ENCODE measurements at places on chromosomes 4 and X.

- no peak overlapping the region for H3K4me3 ChIP-seq
- H3K27me3 ChIP-seq = no peaks in the 10 kb centered on the region
- H3K4me1 ChIP-seq = no peaks in the 10 kb centered on the region
- no peaks in the 10 kb centered on the region for H3K36me3 ChIP-seq
Measured at GRCh38 chrX:111652719-111653118, 28.3 kb upstream of the ALG13 start.

DNA sequence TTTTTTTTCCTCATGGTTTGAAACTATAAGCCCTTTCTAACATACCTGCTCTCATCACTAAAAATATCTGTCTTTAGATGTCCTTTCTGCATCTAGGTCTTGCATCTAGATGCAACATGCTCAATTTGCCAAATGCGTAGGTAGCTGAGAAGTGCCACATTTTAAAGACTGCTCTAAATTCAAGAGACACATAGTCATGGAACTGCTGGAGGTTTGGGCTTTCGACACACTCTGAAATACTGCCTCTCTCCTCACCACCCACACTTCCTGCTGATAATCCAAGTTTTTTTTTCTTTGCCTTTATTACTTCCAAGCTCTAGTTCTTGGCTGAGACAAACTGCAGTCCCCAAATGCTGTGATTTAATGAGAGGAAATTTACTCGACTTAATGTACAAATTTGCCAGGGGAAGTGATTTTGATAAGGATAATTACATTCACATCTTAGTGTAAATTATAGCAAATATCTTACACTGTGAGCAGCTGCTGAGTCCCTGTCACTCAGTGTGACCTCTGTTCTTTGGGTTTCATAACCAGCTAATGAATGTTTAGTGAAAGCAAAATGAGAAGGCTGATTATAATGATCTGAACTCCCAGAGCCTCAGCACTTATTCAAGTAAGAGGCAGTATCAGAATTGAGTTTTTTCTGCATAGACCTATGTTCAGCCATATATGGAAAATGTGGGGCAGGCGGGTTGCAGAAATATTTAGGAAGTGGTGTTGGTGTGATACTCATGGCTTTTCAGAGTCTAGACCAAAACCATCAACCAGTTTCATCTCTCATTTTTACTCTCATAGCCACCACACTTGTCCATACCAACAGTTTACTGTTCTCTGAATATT, 31.3 kb downstream of the DRD5 start:
- H3K4me1 ChIP-seq = no peaks in the 10 kb centered on the region
- no peaks in the 10 kb centered on the region for H3K36me3 ChIP-seq
- no peak for DNase-seq
- no peak overlapping the region for H3K4me3 ChIP-seq

GRCh38 chrX:16060252-16060651, 63.1 kb upstream of the GRPR start:
- no peaks in the 10 kb centered on the region for H3K36me3 ChIP-seq
- no peaks in the 10 kb centered on the region for H3K4me1 ChIP-seq
- H3K4me3 ChIP-seq = no peak overlapping the region
- no peaks in the 10 kb centered on the region for H3K27me3 ChIP-seq
- no peak for DNase-seq

DNA sequence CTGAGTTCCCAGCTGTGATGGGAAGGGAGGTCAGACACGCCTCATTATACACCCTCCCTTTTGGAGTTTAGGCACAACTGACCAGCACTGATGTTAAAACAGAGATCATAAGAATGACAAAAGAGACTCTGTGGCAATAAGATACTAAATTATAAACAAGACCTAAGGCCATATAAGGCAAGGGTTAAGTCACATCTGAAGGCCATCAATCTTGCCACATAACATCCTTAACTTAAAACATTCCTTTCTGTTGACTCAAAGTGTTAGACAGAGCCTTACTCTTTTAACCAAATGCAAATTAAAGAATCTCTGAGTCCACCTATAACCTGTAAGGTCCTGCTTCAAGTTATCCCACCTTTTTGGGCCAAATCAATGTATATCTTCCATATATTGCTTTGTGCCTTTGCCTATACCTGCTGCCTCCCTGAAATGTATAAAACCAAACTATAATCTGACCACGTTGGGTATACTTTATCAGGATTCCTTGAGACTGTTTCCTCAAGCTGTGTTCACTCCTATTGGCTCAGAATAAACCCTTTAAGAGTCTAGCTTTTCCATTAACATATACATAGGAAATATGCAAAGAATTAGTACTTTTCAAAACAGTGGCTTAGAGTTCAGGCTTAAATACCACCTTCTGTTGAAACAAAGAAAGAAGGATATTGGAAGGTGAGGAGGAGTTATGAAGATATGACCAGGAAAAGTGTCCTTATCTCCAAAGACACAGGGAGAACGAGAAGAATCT, 214.4 kb upstream of the PPP1R2C start:
- H3K27ac ChIP-seq = no peak overlapping the region
- no peak overlapping the region for H3K4me3 ChIP-seq
- H3K4me1 ChIP-seq = no peaks in the 10 kb centered on the region
- no peaks in the 10 kb centered on the region for H3K36me3 ChIP-seq
- no peak for DNase-seq

- H3K4me1 ChIP-seq = no peaks in the 10 kb centered on the region
- no peak for DNase-seq
- no peak overlapping the region for H3K4me3 ChIP-seq
- no peak overlapping the region for H3K27ac ChIP-seq
Measured at GRCh38 chr4:169428376-169428775, 157.6 kb upstream of the SH3RF1 start.

GRCh38 chrX:147779173-147779572, 132.5 kb upstream of the FMR1 start:
- no peaks in the 10 kb centered on the region for H3K27me3 ChIP-seq
- DNase-seq = no peak
- no peak overlapping the region for H3K4me3 ChIP-seq

- no peaks in the 10 kb centered on the region for H3K27me3 ChIP-seq
- no peak overlapping the region for H3K4me3 ChIP-seq
- DNase-seq = no peak
- no peaks in the 10 kb centered on the region for H3K36me3 ChIP-seq
Measured at GRCh38 chrX:151711787-151712186, 4.0 kb upstream of the FATE1 start.

DNA sequence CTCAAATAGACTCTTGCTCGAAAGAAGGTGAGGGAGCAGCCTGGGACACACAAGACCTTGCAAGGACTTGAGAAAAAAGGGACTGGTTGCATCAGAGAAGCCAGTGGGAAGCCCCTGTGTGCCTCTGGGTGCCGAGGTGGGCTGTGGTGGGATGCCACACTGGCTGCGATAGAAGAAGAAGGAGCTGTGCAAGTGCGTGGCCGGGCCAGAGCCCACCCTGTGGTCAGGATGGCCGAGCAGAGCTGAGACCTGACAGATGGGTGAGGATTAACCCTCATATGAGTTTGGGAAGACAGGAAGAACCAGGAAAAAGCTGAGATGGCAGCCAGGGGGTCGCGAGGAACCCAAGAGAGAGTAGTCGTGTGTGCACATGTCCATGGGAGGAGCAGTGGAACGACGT, 44.6 kb upstream of the HGFAC start:
- H3K36me3 ChIP-seq = no peaks in the 10 kb centered on the region
- no peak for DNase-seq
- H3K4me3 ChIP-seq = no peak overlapping the region
- no peaks in the 10 kb centered on the region for H3K27me3 ChIP-seq

DNA sequence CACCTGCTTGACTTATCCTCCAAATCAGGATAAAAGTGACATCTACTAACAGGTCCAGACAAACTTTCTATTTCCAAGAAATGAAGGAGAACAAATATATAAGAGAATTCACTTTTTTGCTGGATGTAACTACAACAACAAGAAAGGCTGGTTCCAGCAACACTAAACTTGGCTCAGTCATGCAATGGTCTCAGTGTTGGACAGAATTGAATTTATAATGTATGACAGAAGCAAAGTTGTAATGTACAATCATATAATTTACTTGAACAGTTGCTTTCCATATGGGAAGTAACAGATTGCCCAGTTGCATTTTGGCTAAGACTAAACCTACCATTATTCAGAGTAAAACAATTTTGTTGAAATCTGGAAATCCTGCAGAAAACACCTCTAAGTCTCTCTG, 183.3 kb upstream of the INTU start:
- H3K4me1 ChIP-seq = peaks cover 4% of the 10 kb centered on the region
- H3K27me3 ChIP-seq = no peaks in the 10 kb centered on the region
- no peak overlapping the region for H3K4me3 ChIP-seq
- no peak for DNase-seq

DNA sequence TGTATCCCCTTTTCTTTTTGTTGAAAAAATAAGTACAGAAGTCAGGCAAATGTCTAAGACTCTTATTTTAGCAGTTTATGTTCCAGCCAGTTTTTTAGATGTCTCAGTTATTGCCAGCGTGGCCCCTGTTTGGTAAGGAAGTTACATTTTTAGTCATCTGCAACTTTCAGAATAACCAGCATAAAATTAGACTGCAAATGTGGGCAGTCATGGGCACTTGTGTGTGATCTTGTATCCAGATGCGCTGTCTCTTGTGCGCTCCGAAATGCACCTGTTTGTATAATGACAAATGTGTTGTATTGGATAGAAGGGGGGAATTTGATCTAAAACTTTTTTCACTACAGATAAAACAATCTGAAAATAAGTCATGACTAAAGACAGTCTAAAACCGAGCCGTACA, 44.3 kb upstream of the CLCN4 start:
- no peak overlapping the region for H3K4me3 ChIP-seq
- DNase-seq = no peak
- no peaks in the 10 kb centered on the region for H3K36me3 ChIP-seq
- no peak overlapping the region for H3K27ac ChIP-seq
- peaks cover 5% of the 10 kb centered on the region for H3K4me1 ChIP-seq

GRCh38 chr4:101032541-101032940, 314.8 kb downstream of the PPP3CA start:
- no peak for DNase-seq
- no peaks in the 10 kb centered on the region for H3K4me1 ChIP-seq
- no peaks in the 10 kb centered on the region for H3K27me3 ChIP-seq
- H3K4me3 ChIP-seq = no peak overlapping the region
- no peak overlapping the region for H3K27ac ChIP-seq

Data from vagina (tissue), 2 donors.